Stimulated activated CD4-positive, alpha-beta T cell treated with anti-CD3 and anti-CD28 coated beads, TNF-alpha, amount 100 ng/mL, for 4 hours (primary cell): ENCODE measurements at places on chromosomes 6 and 20.

- peak; percentile 69 for DNase-seq
Observed at GRCh38 chr6:29702519-29703103, 20.6 kb upstream of the HLA-F start.

DNA sequence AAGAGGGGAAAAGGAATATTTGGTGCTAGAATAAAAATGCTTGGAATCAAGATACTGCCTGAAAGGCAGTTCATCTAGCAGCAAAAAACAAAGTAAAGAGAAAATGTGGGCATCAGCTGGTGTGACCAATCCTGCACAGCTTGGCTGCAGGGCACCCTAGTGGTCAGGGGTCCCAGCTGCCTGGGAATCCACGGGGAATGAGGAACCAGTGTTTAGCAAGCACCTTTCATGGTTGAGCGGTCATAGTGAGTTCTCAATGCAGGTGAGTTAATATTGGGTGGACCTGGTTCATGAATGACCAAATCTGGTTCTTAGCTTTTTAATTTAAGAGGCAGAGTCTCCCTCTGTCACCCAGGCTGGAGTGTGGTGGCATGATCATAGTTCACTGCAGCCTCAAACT is 53.3 kb downstream of the CAP2 start:
- DNase-seq, result no peak

GRCh38 chr20:62795023-62795761 is 1.1 kb upstream of the MRGBP start:
- DNase-seq, result peak; percentile 42

DNA sequence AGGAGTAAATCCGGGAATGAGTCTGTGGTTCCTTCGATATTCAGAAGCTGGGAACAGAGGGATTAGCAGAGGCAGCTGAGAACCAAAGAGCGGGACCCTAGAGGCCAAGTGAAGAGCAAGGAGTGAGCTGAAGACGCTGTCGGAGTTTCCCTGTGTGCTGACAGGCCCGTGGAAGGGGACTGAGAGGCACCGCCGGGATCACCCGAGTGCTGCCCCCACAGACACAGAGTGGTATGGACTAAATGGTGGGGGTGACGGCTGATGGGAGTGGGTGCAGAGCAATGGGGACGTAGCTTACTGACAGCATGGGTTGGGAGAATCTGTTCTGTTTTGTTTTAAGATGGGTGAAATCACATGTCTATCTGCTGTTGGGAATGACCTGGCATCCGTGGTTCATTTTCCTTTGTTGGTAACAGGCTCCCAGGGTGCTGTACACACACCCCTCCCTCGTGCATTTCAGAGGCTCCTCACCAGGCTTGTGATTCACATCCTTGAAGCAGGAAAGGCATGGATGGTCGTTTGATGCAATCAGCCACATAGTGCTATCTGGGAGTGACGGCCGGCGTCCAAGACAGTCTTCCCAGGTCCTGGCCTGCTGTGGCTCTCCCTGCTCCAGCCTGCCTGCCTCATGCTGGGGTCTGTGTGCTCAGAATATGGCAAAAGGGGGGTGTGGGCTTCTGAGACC is 97.4 kb downstream of the THBS2 start:
- no peak for DNase-seq

- no peak for DNase-seq
Observed at GRCh38 chr6:16168858-16169257, 40.0 kb downstream of the MYLIP start.

DNA sequence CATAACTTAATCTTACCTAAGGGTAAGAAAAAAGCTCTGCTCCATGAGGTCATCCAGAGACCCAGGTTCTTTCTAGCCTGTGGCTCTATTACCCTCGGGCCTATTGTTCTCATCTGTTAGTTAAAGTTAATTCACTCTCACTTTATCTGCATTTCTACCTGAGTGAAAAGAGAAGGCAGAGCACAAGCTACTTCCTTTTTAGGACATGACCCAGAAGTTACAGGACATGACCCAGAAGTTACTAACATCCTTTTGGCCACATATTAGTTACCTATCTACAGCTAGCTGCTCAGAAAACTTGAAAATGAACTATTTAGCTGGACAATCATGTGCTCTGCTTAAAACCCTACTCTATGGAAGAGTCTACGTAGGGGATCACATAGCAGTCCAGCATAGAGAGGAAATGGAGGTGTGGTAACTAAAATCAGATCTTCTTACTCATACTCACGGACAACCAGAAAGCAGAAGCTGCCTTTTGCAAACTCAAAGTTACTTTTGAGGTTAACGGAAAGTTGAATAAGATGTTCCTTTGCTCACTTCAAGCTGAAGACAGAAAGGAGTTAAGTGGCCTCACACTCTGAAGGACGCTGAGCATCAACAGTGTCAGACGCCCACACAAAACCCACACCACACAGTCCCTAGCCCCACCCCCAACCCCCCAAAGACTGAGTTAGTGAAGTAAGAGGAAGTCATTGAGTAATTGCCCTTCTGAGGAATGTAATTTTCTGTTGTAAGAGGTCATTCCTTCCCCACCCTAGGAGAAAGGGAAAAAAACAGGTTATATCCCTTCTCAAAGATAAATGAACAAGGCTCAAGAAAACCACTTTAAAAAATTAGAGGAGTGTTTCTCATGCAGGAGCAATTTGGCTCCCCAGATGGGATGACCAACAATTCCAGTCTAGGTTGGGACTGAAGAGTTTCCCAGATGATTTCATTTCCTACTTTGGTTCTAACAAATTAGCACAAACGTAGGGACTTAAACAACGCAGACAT is 45.9 kb upstream of the TAB2 start:
- peak; percentile 72 for DNase-seq

GRCh38 chr6:21578523-21578922 is 15.0 kb upstream of the SOX4 start:
- DNase-seq, result no peak

DNA sequence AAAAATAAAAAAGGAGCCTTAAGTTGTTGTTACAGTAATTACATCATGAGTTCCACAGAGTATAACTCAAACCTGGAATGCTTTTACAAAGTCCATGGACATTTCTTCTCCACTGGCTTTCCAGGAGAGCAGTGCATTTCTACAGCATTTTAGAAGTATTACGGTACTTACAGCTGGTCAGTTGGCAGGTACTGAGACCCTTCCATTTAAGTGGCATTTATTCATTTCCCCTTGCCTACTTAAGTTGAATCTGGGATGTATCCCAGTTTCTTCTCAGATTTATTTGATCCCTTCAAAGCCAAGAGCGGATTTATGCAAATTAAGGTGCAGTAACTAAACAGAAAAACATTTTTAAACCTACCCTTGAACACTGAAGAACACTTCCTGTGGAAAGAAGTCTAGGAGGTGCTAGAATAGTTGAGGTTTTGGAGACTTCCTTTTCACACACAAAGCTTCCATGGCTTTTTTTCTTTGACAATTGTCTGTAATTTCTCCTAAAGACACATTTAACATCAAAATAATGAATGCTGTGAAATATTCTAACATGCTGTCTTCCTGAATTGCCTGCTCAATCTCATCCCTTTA is 3.4 kb downstream of the PRDM13 start:
- DNase-seq, result no peak

GRCh38 chr20:58019850-58020625 is 208.4 kb downstream of the ANKRD60 start:
- DNase-seq, result no peak

DNA sequence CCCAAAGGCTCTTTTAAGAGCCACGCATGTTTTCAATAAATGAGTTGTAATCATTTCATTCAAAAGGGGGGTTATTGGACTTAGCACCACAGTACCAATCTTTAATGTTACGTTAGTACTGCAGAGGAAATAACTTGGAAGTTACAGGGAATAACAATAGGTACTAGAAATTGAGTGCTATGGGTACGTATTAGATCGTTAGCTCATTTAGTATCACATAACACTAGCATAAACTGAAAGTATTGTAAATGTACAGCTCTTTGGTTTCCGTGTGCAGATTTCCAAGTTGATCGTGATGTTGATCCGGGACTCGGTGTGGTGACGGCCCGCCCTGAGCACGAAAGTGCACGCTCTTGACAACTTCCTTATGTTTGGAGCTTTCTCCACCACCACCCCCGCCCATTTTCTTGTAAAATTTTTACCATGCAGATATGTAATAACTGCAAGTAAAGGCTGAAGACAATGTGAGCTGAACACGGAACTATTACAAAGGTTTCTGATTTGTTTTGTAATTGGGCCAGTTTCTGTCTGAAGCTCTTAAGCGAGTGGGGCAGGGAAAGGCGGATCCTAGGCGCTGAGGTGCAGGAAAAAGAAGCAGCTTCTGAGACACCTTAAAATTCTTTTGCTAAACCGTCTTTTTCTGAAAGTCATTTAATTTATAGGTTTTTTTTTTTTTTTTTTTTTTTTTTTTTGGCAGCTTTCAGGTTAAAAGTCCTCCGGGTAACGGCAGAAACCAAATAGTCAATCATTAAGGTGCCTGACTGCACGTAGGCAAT is 71.5 kb downstream of the HFE start:
- DNase-seq, result no peak

DNA sequence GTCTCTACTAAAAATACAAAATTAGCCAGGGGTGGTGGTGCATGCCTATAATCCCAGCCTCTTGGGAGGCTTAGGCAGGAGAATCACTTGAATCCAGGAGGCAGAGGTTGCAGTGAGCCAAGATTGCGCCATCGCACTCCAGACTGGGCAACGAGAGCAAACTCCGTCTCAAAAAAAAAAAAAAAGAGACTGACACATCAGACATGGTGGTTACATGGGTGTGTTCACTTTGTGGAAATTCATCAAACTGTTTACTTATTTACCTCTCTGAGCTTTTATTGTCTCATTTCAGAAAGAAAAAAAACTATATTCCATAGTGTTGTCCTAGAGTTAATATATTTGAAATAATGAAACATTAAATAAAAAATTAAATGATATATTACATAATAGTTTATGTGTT is 64.8 kb downstream of the MBOAT1 start:
- DNase-seq, result no peak

DNA sequence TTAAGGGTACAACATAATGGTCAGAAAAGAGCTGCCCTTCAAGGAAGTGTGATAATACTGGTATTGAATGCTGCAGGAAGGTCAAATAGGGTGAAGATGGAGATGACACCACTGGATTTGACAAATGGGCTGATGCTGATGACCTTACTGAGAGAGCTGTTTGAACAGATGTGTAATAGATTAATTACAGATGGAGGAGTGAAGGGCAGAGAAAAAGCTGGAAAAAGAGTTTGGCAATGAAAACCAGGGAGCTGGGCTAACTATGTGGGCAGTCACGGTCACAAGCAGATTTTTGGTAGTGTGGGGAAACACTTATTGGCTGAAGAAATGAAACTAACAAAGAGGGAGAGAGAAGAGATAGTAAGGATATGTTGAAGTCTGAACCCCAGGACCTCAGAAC is 83.6 kb upstream of the ENPP5 start:
- DNase-seq, result no peak

DNA sequence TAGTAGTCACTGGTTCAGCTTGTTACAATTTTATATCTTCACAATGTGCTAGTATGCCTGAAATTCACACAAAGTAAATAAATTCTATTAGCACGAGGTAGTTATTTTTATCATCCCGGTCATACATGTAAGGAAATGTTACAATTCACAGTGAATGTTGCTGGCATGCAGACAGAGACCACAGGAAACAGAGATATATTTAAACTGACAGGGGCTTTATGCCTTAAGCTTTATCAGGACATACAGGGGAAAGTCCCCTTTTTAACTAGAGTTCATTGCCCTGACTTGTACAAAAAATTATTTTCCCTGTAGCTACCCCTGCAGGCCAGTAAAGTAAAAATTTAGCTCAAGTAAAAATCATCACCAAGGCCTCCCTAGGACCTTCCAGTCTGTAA is 712.0 kb upstream of the NRSN1 start:
- DNase-seq, result no peak

- DNase-seq, result no peak
Observed at GRCh38 chr6:98343797-98344196, 490.6 kb upstream of the POU3F2 start.

- no peak for DNase-seq
Observed at GRCh38 chr6:152634773-152635172, 2.4 kb downstream of the SYNE1 start.

DNA sequence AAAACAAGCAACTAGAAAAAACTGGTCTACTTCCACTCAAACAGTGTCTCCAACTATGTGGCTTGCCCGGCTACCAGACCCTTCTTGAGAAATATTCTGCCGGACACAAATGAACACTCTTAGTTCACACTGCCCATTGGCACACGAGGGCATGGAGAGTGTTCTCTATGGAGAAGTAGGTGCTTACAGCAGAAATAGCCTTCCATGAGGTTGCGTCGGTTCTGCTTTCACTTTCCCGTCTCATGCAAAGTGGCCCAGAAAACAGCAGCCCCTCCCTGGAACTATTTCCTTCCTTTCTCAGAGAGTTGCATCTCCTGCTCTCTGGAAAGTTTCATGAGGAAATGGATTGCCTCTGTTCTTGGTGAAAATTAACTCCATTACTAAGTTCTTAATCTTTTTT is 9.5 kb upstream of the HLA-DOA start:
- DNase-seq, result peak; percentile 13

DNA sequence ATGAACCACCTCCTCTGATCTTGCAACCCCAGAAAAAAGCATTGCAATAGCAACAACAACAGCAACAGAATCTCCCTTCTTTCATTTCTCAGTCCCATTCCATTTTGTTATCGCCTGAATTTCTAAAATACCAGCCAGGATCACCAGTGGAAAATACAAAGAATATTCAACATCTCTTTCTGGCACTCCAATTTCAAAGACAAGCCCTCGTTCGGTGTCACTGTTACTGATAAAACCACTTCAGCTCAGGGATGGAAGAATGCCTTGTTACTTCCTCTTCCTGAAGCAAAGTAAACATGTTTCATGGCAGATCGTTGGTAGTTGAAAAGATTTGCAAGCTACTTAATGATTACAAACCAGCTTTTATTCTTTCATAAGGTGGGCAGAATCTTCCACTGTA is 94.0 kb upstream of the SPTLC3 start:
- DNase-seq, result no peak

- no peak for DNase-seq
Observed at GRCh38 chr6:83970582-83970981, 63.0 kb upstream of the MRAP2 start.

GRCh38 chr6:167712731-167713475 is 113.8 kb upstream of the AFDN start:
- DNase-seq, result no peak

DNA sequence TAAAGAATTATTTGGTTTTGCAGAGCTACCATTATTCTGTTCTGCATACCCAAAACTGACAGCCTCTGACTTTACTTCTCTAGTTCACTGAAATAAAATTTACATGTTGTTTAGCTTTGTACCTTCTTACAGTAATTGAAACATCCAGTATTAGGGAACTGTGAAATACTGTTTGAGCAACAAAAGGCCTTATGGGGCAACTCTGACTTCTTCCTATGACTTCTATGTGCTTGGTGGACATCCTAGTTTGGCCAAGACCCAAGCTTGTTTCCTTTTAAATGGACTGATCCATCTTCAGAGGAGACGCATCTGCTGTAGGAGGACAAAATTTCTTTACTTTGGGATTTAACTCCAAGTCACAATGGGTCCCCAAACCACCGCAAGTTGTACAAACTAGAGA is 44.7 kb downstream of the NR2E1 start:
- DNase-seq, result no peak

- DNase-seq, result no peak
Observed at GRCh38 chr6:158264180-158264579, 48.1 kb upstream of the TULP4 start.
